PC-9 (cell line): ENCODE measurements at places on chromosomes 5 and 9.

- DNase-seq, result no peak
These were observed 694.5 kb upstream of the RIOK2 start for GRCh38 chr5:97877588-97877987.

DNA sequence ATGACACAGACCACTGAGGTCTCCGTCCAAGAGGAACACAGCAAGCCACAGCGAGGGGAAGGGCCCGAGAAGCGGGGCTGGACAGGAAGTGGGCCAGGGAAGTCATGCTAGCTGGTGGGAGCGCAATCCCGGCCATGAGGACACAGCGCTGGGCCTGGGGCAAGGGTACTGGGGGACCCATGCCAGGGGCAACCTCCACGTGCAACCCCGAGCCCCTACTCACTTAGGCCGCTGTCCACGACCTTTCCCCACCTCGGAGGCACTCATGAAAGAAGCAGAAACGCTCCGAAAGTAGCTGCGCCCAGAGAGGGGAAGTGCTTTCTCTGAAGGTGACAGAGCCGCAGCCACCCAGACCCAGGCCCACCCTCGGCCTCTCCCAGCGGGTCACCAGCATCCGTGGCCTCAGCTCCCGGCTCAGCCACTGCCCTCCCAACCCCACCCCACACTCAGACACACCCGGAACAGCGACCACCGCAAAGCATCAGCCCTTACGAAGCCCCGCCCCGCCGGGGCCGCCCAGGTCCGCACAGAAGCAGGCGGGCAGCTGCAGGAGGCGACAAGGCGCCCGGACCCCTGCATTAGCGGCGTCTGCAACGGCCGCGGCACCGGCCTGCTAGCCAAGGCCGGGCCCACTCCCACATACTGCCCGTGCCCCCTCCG lies 782 bp downstream of the BICD2 start:
- no peak for DNase-seq

DNA sequence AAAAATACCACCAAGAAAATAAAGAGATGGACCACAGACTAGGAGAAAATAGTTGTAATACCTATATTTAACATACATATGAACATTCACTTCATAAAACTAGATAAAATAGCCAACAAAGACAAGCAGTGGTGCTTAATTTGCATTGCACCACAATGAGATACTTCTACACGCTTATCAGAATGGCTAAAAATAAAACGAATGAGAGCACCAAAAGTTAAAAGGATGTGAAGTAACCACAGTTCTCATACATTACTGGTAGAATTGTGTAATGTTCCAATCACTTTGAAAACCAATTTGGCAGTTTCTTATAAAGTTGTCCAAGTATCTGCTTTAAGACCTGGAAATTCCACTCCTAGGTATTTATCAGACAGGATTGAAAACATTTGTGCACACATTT lies 198.9 kb upstream of the SGCD start:
- DNase-seq, result no peak

- DNase-seq, result no peak
These were observed 546.5 kb downstream of the ZNF608 start for GRCh38 chr5:124199893-124200292.

DNA sequence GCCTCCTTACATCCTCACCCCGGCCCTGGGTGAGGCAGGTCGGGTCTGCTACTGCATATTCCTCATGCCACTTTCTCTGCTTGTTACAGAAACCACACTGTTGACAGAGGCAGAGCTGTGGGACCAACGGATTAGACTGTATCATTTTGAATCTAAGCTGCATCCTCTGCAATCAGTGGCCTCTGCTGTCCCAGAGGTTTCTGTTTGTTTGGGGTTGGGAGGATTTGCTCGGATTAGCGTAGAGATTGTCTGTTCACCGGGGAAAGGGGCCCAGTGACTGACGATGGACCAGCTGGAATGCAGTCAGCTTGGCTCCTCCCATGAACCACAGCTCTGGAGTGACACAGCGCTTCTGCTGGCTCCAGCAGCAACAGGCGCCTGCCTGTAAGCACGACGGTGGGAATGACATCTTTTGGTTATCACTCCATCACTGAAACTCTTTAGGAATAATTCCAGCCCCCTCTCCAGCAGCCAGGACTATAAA lies 37.3 kb upstream of the ADRA1B start:
- peak; percentile 59 for DNase-seq

- DNase-seq, result no peak
These were observed 11.6 kb upstream of the ABL1 start for GRCh38 chr9:130823435-130823834.

GRCh38 chr5:88842784-88843183 lies 40.2 kb downstream of the MEF2C start:
- DNase-seq, result no peak

DNA sequence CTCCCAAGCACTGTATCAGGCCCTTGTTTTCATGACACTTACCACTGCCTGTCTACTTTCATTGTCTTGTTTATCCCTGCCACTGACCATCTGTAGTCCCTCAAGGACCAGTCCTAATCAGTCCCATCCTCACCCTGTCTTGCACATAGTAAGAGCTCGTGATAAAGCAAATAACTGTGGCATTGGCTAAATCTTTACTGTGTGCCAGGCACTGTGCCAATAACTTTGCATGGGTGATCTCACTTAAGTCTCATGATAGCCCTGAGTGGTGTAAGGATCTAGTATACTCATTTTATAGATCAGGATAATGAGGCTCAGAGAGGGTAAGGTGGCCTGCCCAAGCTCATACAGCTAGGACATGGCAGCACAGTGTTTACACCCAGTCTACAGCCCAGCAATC lies 5.6 kb downstream of the CDX1 start:
- no peak for DNase-seq

- peak; percentile 94 for DNase-seq
These were observed 20.2 kb upstream of the MTAP start for GRCh38 chr9:21782205-21782604.

DNA sequence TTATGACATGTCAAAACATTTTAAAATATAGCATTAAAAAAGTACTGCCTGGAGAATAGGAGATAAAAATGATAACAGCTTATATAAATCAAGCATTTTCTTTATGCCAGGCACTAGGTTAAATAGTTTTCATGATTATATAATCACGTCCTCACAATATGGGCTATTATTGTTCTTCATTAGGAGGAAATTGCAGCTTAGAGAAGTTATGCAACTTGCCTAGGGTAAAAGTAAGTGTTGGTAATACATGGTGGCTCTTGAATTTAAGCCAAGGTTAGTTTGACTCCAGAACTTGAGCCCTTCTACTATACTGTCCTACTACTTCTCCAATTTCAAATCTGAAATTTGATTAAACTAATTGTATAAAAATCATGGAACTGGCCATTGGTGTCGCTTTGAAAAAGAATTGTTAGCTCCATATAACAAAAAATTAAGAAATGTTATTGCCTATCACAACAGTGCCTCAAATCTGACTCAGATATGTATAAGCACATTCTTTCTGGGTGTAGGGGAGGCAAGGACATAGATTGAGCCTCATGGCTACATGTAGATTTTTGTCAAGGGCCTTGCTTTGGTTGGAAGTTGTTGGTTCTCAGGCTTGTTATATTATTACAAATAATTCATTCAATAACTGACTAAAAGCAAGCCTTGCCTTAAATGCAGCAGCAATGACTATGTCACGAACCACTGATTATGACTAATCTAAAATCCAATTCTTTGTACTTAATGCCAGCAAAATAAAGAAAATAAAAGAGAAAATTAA lies 223.5 kb upstream of the DAB2 start:
- DNase-seq, result no peak

DNA sequence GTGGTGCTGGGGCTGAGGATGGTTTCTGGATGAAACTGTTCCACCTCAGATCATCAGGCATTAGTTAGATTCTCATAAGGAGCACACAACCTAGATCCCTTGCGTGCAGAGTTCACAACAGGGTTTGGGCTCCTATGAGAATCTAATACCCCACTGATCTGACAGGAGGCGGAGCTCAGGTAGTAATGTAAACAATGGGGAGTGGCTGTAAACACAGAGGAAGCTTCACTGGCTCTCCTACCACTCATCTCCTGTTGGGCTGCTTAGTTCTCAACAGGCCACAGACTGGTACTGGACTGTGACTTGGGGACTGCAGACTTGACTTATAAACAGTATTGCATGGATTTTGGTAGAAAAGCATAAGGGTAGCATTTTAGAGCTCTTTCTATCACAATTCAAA lies 870.7 kb upstream of the CDH10 start:
- no peak for DNase-seq
